ENCODE measurements at places on chromosomes 4 and X. TPM values are rescaled to one million over a fixed set of nuclear protein-coding genes. Genes with fewer than 3 reads are reported as not detected.

The ZNF157 gene
- total RNA-seq, result 1.5 TPM

The CENPVL3 gene
- 4.8 TPM for total RNA-seq

GRCh38 chr4:84948056-84948455, 18.4 kb downstream of the WDFY3 start:
- no peak for DNase-seq

DNA sequence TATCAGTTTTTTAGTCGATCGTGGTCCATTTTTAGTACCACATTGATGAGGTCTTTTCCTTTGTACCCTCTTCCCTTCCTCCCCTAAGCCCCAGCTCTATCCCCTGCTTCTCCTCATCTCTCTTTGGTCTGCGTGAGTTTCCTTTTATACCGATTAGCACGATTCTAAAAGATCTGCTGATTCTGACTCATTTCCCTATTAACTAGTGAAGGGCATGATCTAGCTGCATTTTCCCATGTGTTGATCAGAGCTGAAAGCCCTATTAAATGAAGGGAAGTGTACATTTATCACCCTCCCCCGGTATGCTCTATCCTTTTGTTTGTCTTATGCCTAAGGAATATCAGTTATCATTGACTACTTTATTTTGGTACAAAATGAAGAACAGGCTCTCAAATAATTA, 181.7 kb upstream of the NPY2R start:
- no peak for DNase-seq
